Lower lobe of right lung (tissue), 2 donors: ENCODE measurements at places on chromosomes 4 and X. TPM values are rescaled to one million over a fixed set of nuclear protein-coding genes. Genes with fewer than 3 reads are reported as not detected.

- DNase-seq, result peak; percentile 54
These were observed 141.1 kb downstream of the MAML3 start for GRCh38 chr4:140012688-140013486.

- no peak for DNase-seq
These were observed 104.5 kb upstream of the LNX1 start for GRCh38 chr4:53695540-53696463.

DNA sequence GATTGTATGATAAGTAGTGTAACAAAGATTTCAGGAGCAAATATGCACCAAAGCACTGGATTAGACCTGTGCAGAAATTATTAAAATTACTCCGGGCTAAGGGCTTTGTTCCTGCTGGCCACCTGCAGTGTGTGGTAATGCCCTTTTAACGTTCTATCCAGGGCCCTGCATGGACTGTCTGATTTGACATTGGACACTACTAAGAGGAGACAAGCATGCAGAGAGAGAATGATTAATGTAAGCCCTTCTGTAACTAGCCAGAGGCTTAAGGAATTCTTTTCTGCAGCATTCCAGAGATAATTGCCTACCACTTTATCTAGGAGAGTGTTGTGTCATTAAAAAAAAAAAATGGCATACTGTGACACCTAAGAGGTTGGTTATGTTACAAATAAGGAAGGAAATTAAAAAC lies 117.0 kb downstream of the PCDH7 start:
- no peak for DNase-seq

The DRP2 gene
- total RNA-seq, result not detected

The PCYT1B gene
- 1.2 TPM for total RNA-seq

DNA sequence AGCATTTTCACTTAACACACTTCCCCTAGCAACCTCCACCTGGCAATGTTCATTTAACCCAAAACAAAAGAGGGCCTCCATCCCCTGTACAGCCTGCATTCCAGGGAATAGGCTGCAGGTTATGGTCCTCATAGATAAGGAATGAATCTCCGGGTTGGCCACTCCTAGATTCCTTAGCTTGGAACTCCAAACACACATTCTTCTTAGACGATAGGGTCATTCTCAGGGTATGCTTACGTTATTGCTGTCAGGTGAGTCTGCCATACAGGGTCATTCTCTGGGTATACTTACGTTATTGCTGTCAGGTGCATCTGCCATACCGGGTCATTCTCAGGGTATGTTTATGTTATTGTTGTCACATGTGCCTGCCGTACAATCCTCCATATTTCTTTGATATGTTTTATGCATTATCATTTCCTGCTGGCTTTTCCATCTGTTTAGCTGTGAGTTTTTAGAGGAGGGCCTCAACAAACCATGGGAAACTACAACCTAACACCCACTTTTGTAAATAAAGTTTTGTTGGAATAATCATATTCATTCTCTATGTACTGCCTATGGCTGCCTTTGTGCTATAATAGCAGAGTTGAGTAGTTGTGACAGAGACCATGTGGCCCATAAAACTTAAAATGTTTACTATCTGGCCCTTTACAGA lies 8.2 kb upstream of the AFF1 start:
- DNase-seq, result no peak

The CT45A2 gene
- not detected for total RNA-seq

The PLAC8 gene
- 115 TPM for total RNA-seq

DNA sequence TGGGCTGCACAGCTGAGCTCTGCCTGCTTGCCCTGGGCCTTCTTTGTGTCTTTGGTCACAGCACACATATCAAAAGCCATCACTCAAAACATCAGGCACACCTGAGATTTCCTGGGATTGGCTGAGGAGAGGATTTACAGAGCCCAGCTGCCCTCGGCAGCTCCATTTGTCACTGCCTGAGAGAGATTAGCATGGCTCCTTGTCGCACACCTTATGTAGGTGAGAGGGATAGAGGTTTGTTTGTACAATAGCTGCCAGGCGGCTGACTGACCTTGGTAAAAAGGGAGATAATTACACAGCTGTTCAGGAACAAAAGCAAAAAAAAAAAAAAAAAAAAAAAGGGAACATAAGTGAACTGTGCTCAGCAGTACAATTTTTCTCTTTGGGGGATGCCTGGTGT lies 63.2 kb downstream of the MGST2 start:
- DNase-seq, result no peak

The FGFBP2 gene
- total RNA-seq, result 5.1 TPM
